Naive thymus-derived CD8-positive, alpha-beta T cell (primary cell): ENCODE measurements at places on chromosomes 3 and 15.

DNA sequence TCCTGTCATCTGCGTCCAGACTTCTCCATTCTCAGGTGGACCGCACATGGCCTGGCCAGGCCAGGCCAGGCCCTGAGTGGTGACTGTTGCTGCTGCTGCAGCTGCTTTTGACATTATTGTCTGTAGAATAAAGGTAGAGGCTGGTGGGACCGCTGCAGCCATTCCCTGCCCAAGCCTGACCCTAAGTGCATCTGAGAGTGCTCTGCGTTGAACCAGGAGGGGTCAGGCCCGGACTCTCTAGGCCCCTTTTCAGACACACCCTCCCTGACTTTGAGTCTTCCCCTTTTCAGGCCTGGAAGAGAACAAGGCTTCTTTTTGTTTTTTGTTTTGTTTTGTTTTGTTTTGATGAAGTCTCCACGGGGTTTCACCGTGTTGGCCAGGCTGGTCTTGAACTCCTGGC, 54.6 kb upstream of the FLNB start:
- no peak for DNase-seq

DNA sequence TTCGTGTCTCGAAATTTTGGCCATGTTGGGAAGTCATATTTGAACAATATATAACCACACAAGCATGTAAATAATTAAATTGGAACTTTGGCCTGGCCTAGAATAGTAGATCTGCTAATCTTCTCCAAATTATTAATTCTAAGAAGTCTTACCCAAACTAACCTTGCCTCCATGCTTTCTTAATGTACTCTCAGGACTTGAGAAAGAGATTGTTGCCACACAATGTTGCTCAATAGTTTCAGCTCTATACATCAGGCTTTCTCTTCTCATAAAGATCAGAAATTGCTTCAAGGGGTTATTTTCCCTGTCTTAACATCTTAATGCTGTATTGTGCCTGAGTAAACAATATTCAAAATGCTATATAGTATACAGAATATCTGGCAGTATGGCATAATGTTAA, 202.7 kb upstream of the LRIG1 start:
- DNase-seq = no peak

DNA sequence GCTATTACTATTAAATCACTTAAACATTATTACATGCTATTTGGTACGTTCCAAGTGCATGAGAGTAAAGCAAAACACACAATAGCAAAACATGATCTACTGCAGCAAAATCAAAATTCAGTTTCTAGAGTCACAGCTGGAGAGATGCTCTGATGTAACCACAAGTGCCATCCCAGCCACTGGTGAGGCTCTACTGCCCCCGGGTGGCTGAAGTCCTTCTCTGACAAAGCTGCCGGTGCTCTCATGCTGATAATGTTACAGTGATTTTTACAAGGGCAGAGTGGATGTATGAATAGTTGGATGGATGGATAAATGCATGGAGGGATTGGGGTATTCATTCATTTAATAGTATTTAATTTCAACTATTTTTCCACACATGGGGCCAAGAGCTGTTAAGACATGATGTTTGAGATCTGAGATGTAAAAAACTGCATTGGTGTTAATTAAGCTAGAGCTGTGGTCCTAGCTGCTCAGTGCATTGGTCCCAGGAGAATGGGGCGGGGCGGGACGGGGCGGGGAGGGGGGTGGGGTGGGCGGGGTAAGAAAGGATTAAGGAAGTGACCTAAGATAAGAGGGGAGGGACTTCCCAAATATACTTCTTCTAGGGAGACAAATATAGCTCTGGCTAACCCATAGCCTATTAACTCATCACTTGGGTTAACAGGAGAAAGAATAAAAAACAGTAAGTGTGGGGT, 5.3 kb upstream of the SPESP1 start:
- DNase-seq = peak; percentile 41

DNA sequence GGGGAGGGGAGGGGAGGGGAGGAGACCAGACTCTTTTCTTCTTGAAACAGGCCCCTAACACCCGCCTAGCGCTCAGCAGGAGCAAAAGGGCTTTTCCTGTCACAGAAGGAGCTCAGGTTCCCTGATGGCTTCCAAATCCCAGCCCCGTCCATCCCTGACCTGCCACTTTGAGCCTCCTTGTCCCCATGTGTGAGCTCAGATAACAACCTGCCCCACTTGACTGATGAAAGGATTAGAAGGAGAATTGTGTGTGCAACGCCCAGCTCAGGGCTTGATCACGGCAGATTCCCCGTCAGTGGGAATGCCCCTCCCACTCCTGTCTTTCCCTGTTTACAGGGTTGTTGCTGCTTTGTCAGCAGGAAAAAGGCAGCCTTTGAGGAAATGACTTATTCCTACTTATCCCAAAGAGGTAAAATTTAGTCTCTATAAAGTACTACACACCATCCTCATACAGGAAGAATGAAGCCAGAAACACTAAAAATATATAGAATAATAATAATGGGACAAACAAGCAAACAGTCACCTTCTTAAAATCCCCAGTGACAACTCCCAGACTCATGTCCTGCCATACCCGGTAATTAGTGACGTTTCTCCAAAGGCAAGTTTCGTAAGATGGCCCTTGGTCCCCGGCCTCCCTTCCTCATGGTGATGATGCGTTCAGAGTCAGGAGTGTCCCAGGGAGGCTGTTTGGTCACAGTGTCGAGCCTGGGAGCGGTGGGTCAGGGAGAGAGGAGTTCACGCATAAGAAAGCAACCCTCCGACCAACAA, 6.1 kb upstream of the LRRC15 start:
- DNase-seq = no peak

- no peak for DNase-seq
Observed at GRCh38 chr15:83709241-83709640, 55.3 kb downstream of the ADAMTSL3 start.

DNA sequence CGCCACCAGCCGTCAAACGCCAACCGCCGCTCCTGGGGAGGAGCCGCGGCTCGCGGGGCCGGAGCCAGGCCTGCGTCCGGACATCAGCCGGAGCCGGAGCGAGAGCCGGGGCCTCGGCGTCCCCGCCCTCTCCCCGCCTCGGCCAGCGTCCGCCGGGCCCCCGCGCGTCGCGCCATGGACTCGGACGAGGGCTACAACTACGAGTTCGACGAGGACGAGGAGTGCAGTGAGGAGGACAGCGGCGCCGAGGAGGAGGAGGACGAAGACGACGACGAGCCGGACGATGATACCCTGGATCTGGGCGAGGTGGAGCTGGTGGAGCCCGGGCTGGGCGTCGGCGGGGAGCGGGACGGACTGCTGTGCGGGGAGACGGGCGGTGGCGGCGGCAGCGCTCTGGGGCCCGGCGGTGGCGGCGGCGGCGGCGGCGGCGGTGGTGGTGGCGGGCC, 359 bp downstream of the ARIH1 start:
- peak; percentile 69 for DNase-seq

GRCh38 chr3:197181741-197182140, 116.7 kb downstream of the DLG1 start:
- no peak for DNase-seq

DNA sequence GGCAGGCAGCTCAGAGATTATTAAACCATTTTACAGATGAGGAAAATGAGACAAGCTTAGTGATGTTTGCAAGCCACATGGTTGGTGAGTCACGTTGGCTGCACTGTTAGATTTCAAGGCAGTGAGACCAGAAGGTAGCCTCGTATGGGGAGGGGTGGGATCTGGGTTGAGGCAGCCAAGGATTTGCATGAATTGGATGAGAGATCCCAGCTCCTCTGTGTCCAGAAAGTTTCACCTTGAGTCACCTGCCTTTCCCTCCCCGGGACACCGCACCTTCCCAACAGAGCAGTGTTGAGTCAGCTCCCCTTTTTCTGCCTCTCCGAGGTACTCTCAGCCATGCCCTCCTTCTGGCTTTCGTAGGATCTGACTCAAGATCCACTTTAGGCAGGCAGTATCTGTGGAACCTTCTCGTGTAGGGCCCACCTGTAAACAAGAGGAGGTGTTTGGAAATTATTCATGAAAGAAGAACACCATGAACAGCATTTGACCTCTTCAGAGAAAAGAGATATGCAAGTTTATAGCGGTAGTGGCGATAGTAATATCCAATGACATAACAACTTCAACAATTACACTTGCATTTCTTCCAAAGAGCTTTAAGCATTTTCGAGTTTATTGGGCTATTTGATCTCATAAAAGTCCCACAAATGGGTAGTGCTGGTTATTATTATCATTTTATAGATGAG, 46.8 kb upstream of the VPS8 start:
- no peak for DNase-seq

- DNase-seq = no peak
Observed at GRCh38 chr15:25799906-25800700, 63.0 kb downstream of the ATP10A start.

DNA sequence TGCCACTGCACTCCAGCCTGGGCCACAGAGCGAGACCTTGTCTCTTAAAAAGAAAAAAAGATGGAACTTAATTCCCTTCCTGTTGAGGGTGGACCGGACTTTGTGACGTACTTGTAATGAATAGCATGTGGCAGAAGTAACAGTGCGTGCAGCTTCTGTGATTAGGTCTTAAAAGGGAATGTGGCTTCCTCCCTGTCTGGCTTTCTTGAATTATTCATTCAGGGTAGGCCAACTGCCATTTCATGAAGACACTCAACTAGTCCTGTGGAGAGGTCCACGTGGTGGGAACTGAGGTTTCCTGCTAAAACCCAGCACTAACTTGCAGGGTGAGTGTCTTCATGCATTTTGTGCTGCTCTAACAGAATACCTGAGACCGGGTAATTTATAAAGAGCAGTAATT, 98.9 kb upstream of the PIAS1 start:
- DNase-seq = no peak

- peak; percentile 25 for DNase-seq
Observed at GRCh38 chr3:197736010-197736490, 654 bp downstream of the RUBCN start.

DNA sequence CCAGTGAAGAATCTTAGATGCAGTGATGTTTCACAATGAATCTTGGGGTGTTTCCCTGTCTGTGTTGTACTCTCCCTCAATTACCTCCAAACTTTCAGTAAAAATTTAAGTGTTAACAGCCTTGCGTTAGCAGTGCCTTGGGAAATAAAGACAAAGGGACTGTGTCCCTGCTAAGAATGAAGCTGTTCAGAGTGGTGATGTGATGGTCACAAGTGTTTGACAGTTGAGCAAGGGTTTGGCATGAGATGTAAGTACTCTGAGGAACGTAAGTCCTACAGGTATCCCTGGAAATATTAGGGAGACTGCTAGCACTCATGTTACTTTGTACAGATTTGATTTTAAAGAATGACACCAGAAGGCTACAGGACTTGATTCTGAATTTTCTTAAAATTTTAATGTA, 304.3 kb upstream of the DPH6 start:
- DNase-seq = no peak

DNA sequence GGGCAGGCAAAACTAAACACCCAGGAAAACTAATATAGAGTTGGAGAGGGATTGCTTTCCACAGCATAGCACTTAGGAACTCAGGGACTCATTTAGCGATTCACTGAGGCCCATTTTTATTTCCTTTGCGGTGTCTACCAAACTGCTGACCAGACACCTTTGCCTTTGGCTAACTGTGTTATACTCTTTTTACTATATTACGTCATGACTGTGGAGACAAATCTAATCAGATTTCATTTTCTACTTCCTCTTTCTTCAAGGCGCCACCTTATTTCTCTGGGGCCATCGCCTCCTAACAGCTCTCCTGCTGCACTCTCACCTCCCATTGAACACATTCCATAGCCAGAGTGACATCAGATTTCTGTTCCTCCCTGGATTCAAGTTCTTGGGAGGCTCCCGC, 215.7 kb upstream of the WNT5A start:
- no peak for DNase-seq

- no peak for DNase-seq
Observed at GRCh38 chr3:108806316-108806715, 16.3 kb upstream of the TRAT1 start.

GRCh38 chr15:94230431-94230882, 904 bp upstream of the MCTP2 start:
- DNase-seq = no peak

GRCh38 chr15:21271566-21271965, 168.7 kb downstream of the POTEB3 start:
- no peak for DNase-seq

GRCh38 chr3:108064293-108064887, 26.4 kb downstream of the CD47 start:
- no peak for DNase-seq

DNA sequence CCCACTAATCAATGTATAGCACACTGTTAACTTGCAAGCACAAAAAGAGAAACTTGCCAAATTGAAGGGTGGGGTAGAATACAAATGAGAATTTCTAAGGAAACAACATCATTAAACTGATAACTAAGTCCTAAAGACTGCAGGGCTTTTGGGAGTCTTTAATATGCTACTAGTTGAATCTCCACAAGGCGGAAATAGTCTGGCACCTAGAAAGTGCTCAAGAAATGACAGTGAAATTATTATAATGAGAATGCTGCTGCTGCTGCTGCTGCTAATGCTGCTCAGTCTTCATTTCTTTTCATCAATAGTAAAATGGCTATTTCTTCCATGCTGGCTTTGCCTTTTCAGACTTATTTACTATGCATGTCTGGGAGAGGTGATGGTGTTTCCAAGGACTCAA, 91.8 kb downstream of the BTD start:
- DNase-seq = no peak

DNA sequence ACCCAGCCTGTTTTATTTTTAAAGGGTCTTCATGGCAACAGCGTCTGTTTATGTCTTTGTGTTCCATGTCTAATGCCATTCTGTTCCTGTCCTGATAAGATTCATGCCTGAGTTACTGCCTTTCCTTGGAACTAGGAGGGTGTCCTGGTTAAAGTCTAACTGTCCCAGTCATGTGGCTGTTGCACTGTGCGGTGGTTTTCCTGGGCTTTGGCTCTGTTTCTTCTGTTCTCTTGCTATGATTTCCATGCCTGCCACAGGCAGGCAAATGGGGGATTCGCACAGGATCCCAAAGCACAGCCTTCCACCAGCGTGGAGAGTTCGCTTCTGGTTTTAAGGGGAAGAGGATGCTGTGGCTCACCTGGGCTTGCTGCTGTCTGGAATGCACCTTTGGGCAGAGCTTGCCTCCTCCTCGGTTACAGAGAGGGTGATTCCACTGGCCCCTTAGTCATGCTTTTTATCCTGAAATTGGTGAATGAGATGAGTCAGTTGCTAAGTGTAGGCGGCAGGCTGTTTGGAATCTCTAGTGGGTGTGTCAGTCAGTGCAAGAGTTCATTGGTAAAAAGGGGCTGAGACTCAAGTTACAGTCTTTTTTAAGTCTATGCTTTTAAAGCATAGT, 86.8 kb downstream of the CCK start:
- DNase-seq = no peak

GRCh38 chr3:109122690-109123089, 4.8 kb upstream of the MORC1 start:
- DNase-seq = no peak

- DNase-seq = no peak
Observed at GRCh38 chr3:121508389-121508788, 37.4 kb downstream of the POLQ start.

DNA sequence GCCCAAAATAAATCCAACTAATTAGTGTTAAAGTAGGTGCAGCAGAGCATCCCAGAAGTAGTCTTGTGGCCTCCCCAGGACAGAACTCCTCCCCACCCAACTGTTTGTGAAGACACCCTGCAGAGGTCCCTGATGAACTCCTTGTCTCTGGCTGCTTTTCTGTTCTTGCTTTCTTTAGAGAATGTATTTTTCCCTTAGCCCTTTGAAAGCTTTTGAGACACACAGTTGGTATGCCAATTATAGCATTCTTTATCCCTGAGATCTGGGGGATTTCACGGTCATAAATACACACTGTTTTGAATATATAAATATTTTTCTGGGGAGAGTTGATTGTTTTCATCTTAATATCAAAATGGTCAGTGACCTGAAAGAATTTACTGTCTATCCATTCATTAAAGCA, 9.8 kb downstream of the TFG start:
- no peak for DNase-seq

- DNase-seq = peak; percentile 29
Observed at GRCh38 chr3:112672716-112673541, 32.0 kb upstream of the CCDC80 start.

- no peak for DNase-seq
Observed at GRCh38 chr15:27774191-27774590, 324.9 kb downstream of the OCA2 start.
